HFFc6 (cell line): ENCODE measurements at places on chromosomes 12 and 14. TPM values are rescaled to one million over a fixed set of nuclear protein-coding genes. Genes with fewer than 3 reads are reported as not detected.

DNA sequence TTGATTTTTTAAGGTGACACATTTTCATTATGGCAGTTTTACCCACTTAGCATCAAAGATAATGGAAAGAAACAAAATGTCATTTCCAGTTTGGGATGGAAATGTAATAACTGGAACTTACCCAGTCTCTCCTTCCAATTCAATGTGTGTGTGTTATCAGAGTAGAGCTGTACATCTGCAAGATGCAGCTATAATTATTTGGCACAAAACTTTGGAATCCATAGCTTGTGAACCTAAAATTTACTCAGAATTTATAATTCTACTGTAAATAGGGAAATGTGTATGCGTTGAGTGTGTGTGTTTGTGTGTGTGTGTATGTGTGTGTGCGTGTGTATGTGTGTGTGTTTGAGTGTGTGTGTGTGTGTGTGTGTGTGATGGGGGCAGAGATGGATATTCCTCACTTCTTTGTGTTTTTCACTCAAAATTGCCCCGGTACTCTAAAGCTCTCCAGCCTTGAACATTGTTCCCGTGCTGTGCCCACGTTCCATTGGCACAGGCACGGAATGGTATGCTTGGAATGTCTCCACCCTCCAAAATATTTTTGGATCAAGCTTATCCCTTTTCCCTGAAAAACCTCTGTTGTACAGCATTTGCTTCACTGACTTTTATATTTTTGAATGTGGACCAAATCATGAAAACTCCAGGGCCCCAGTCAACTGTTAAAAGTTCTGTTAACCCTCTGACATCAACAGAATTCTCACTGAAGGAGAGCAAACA is 150.2 kb upstream of the BMP4 start:
- peaks cover 2% of the 10 kb centered on the region; the same call in 1 of the 2 replicates for H3K27me3 ChIP-seq
- peaks cover 45% of the 10 kb centered on the region for H3K4me1 ChIP-seq
- DNase-seq, result no peak
- peak overlapping the region; percentile 25; the same call in 1 of the 2 replicates for H3K27ac ChIP-seq

- H3K27ac ChIP-seq, result no peak overlapping the region
- no peak for DNase-seq
- no peaks in the 10 kb centered on the region for H3K4me1 ChIP-seq
- no peaks in the 10 kb centered on the region for H3K36me3 ChIP-seq
These were observed 154.2 kb upstream of the PRMT8 start for GRCh38 chr12:3336606-3337311.

GRCh38 chr12:3280967-3281366 is 203.8 kb downstream of the TSPAN9 start:
- DNase-seq, result no peak
- H3K27me3 ChIP-seq, result peaks cover 6% of the 10 kb centered on the region; the same call in 1 of the 2 replicates

GRCh38 chr14:94087891-94088290 is 6.8 kb downstream of the IFI27L1 start:
- DNase-seq, result no peak
- H3K4me1 ChIP-seq, result peaks cover 33% of the 10 kb centered on the region
- no peak overlapping the region for H3K4me3 ChIP-seq
- H3K27ac ChIP-seq, result no peak overlapping the region
- peaks cover 4% of the 10 kb centered on the region; the same call in 1 of the 2 replicates for H3K27me3 ChIP-seq
- H3K36me3 ChIP-seq, result peaks cover 9% of the 10 kb centered on the region; the same call in 1 of the 2 replicates

- H3K36me3 ChIP-seq, result no peaks in the 10 kb centered on the region
- DNase-seq, result no peak
- no peak overlapping the region for H3K4me3 ChIP-seq
These were observed 185.9 kb downstream of the TTC7B start for GRCh38 chr14:90630171-90630806.

Gene CLEC1A
- 0.18 and 0.71 TPM in 2 replicates for total RNA-seq

Gene MLXIP
- 18.8 to 22.9 TPM (median 19.0 TPM) in 3 replicates for total RNA-seq

- peaks cover 33% of the 10 kb centered on the region for H3K27me3 ChIP-seq
- no peak overlapping the region for H3K4me3 ChIP-seq
- no peak for DNase-seq
- H3K36me3 ChIP-seq, result no peaks in the 10 kb centered on the region
- H3K27ac ChIP-seq, result no peak overlapping the region
These were observed 19.7 kb downstream of the HAL start for GRCh38 chr12:95976416-95976832.

DNA sequence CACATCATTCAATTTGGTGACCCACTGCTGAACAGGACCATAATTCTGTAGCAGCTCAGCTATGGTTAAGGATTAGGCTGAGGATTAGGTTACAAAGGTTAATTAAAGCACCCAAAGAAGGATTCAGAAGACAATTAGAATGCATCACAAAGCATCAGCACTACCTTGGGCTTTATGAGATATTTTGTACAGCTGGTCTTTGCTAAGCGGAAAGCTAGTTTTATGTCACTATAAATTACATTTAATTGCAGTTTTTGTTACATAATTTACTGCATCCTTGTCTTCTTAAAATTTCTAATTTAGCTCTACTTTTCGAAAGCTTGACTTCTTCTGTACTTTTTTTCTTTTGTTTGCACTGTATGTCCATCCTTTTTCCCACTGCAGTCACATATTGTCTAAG is 711.5 kb downstream of the RPS29 start:
- no peak for DNase-seq
- H3K36me3 ChIP-seq, result no peaks in the 10 kb centered on the region; the same call in 1 of the 2 replicates
- H3K27ac ChIP-seq, result no peak overlapping the region
- no peak overlapping the region for H3K4me3 ChIP-seq

DNA sequence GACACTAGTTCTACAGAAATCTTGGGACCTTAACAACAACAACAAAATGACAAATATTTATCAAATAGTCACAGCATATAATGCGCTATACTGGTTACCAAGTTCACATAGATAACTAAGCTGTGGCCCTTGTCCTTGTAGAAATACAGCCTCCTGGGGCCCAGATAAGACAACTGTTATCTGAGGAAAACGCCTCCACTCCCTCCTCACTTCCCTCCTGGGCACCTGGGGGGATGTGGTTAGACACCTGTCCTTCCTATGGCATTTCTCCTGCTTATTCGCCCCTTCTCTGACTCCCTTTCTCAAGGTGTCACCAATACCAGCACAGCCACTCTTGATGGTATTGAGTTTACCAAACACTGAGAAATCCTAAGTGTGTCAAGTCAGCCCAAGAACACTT is 419.4 kb downstream of the RAD51B start:
- no peak overlapping the region for H3K27ac ChIP-seq
- H3K36me3 ChIP-seq, result peaks cover 3% of the 10 kb centered on the region; the same call in 1 of the 2 replicates
- DNase-seq, result no peak
- peaks cover 40% of the 10 kb centered on the region for H3K4me1 ChIP-seq

Gene CARMIL3
- total RNA-seq, result not detected in 2 replicates

- H3K4me1 ChIP-seq, result peaks cover 8% of the 10 kb centered on the region
- no peak overlapping the region for H3K27ac ChIP-seq
- no peak for DNase-seq
- peaks cover 1% of the 10 kb centered on the region; the same call in 1 of the 2 replicates for H3K27me3 ChIP-seq
These were observed 42.1 kb downstream of the DYRK2 start for GRCh38 chr12:67690656-67691055.

- peaks cover 4% of the 10 kb centered on the region; the same call in 1 of the 2 replicates for H3K27me3 ChIP-seq
- no peak overlapping the region for H3K27ac ChIP-seq
- no peaks in the 10 kb centered on the region for H3K4me1 ChIP-seq
- H3K4me3 ChIP-seq, result no peak overlapping the region
- no peak for DNase-seq
- no peaks in the 10 kb centered on the region for H3K36me3 ChIP-seq
These were observed 9.7 kb upstream of the PLBD1 start for GRCh38 chr12:14577344-14577743.

DNA sequence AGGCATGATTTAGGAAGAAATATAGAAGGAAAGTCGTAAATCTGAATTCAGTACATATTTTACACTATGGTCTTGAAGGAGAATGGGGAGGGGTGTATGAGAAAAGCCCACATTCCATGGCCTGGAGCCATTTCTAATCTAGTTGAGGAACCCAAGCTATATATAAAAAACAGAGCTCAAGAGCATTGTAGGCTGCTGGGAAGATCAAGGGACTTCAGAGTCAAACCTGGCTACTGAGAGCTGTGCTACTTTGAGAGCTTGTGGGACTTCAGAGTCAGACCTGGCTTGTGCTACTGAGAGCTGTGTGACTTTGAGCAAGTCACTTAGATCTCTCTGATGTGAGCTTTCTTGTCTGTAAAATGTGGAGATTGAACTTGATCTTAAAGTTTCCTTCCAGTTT is 58.7 kb downstream of the TBK1 start:
- H3K27ac ChIP-seq, result no peak overlapping the region
- no peak overlapping the region for H3K4me3 ChIP-seq
- no peak for DNase-seq
- no peaks in the 10 kb centered on the region for H3K4me1 ChIP-seq
- H3K27me3 ChIP-seq, result no peaks in the 10 kb centered on the region
